ENCODE measurements at places on chromosomes 2 and 18.

GRCh38 chr18:63553081-63553480 is 10.9 kb downstream of the SERPINB12 start:
- no peak for DNase-seq

GRCh38 chr18:45664824-45665763 is 49.8 kb downstream of the SLC14A2 start:
- no peak for DNase-seq

GRCh38 chr2:8628179-8628865 is 53.5 kb upstream of the ID2 start:
- no peak for DNase-seq

- no peak for DNase-seq
Observed at GRCh38 chr2:239300871-239301735, 99.7 kb downstream of the HDAC4 start.

DNA sequence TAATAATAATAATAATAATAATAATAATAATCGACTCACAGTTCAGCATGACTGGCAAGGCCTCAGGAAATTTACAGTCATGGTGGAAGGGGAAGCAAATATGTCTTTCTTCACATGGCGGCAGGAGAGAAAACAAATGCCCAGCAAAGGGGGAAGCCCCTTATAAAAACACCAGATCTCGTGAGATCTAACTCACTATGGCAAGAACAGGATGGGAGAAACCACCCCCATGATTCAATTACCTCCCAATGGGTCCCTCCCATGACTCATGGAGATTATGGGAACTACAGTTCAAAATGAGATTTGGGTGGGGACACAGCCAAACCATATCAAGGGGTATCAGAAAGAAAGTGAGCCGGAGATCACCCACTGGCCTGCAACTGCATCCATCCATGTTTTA is 40.5 kb upstream of the PAPOLG start:
- DNase-seq: no peak

- DNase-seq: no peak
Observed at GRCh38 chr2:227720680-227721079, 2.9 kb upstream of the SLC19A3 start.

GRCh38 chr2:127591221-127591923 is 54.6 kb upstream of the GPR17 start:
- DNase-seq: no peak

DNA sequence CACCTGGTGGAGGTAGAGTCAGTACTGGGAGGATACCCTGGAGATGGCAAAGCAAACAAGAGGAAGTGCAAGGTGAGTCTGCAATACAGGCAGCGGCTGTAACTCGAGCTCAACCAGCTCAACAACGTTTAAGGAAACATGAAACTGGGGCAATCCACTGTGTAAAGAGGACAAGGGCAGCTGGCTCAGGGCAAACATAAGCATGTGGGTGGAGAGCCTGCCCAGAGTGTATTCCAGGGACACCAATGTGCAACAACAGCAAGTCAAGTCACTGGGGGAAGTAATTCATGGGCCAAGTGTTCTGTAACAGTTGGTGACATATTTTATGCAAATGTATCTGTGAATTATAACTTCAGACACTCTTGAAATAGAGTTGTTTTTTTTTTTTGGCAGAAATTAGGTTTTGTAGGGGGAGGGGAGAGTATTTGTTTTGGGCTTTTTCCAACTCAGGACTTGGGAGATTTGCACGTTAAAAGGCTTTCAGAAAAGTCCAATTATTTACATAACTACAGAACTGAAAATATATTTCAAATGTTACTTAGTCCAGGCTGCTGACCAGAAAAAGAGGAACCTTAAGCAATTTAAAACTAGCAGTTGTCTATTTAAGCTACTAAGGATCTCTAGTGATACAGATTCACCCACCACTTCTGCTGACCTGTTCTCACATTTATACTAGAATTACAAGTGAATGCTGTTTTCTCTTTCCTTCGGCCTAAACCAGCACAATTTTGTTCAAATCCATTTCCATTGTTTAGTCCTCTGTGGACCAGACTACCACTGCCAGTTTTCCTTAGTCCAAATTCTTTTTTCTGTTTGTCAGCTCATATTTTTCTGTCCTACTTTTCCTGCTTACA is 18.6 kb downstream of the NRXN1 start:
- no peak for DNase-seq

DNA sequence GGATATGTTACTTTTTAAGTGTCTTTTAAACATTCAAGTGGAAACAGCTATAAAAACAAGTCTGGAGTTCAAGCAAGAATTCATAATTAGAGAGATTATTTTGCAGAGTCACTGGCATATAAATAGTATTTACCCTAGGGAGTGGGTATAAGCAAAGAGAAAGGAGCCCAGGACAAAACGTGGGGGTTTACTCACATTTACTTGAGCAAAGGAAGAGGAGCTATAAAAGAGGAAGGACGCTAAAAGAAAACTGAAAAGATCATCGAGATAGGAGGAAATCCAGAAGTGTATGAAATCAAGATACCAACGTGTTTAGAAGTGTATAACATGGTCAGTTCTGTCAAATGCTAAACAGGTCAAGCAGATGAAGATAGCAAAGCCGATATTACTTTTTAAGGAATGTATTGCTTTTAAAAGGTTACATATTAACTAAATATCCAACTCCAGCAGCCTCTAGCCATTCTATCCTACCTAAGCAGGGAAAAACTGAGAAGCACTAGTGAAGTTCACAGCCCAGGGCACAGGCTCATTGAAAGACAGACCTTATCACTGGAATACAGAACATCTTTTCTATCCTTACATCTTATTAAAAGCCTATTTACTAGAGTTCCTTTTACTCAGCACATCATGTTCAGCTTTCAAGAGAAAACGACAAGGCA is 8.6 kb downstream of the KANSL1L start:
- no peak for DNase-seq

- DNase-seq: no peak
Observed at GRCh38 chr18:23468753-23469459, 15.8 kb downstream of the RIOK3 start.

GRCh38 chr2:127640082-127641072 is 5.6 kb upstream of the GPR17 start:
- no peak for DNase-seq

DNA sequence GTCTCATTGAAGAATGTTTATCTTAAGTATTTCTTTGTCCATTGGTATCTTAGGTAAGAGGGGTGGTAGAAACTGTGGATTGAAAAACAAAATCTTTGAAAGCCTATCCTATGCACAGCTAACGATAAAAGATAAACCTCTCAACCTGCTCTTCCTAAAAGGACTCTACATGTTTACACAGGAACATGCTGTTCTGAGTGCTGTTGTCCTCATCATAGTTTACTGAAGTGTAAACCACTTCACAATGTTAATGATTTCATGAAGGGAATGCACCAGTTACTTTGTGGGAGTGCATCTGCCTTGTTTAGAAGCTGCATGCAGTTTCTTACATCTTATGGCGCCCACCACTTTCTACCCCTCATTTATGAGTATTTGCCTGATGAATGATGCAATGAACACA is 1.2 kb downstream of the ACMSD start:
- no peak for DNase-seq

DNA sequence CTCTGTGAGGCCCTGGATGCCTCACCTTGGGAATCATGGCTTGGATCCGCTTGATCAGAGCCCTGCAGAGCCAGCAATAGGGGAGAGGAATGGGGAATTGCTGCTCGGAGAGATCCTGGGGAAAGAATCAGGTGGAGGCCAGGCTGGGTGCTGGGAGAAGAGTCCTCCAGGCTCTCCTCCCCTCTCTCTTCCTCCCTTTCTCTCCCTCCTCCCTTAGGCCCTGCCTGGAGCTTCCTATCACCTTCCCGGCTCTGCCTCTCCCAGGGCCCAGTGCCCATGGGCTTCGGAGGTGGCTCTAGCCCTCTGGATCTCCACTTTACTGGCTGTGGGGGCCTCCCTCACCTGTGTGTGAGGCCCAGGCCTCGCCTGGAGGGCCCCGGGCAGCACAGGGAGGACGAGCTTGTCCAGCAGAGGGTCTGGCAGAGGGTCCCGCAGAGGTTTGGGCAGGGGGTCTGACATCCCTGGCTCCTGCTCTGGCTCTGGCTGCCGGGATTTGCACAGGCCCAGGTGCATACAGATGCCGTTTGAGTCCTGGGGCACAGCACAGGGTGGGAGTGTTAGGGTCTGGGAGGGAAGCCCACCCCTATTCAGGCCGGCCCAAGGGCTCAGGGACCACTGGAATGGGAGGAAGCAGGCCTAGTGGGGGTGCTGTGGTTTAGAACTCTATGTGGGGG is 2.6 kb downstream of the SFTPB start:
- DNase-seq: no peak

GRCh38 chr2:118309946-118310680 is 221.8 kb downstream of the INSIG2 start:
- no peak for DNase-seq

DNA sequence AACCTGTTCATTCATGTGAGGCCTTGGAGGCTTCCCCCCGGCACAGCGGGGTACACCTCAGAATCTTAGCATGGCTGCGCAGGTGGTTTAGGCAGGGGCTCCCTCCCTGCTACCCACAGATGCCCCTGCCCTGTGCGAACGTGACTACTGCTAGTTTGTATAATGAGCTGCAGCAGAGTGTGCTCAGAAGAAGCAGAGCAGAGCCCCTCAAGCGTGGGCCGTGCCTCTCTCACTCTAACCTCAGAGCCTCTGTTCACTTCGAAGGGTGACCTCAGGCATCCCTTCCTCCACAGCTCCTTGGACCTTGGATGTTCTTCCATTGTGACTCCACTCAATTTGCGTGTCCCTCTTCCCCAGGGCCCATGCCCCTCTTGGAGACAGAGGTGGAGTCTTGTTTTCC is 161.6 kb downstream of the CTIF start:
- DNase-seq: no peak

GRCh38 chr2:196403471-196403870 is 232.1 kb upstream of the STK17B start:
- no peak for DNase-seq

DNA sequence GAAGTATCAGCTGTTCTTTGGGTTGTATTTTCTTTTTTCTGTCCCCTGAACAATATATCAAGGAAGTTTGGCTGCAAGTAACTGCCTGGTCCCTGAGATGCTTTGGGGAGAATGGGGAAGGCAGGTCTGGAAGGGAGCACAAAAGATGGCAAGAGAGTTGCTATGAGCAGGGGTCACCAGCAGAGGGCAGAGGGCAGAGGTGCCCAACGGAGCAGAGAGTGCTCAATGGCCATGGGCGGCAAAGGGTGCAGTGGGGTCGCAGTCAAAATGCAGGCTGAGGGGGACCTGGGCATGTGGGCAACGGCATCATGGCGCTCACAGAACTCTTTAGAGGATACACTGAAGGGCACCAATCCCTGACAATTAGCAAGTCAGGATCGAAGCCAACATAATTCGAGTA is 107.7 kb upstream of the ATP8B1 start:
- no peak for DNase-seq

- DNase-seq: no peak
Observed at GRCh38 chr2:12824351-12824777, 107.6 kb downstream of the TRIB2 start.

DNA sequence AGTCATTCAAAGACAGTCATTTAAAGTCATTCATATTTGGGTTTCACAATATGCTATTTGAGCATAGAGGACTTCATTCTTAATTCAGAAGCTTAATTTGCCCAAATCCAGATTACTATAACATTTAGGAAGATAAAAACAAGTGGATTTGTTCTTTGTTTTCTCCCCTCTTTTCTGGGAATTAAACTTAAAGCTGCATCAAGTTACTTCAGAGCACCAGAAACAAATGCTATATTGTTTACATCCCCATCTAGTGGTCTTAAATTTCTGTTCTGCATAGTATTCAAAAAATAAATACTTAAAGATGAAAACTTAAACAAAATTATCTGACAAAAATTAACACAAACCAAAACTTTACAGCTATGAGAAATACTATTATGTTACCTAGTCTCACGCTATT is 34.7 kb upstream of the MARCHF7 start:
- no peak for DNase-seq

DNA sequence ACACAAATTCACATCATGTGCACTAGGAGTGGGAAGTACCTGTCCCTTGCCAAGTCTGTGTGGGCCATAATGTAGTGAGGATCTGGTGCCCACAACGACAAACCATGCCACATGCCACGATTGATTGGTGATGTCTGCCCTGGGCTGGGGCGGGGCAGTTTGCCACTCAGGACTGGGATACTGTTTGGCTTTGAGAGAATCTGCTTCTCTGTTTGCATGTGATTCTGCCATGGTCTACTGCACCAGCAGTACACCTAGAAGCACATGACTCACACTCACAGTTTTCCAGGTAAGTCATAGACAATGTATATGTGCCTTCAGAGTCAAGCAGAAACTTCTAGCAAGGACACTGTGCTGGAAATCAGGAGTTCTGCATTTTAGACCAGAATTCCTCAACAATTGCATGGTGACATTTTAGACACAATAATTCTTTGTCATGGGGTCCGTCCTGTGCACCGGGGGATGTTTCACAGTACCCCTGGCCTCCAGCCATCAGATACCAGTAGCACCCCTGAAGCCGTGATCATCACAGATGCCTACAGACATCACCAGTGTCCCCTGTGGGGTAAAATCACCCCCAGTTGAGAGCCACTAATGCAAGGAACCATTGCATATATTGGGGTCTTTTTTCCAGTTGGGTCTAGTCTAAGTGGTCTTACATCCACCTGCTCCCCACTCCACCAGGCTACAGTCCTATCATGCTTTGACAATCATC is 278.3 kb downstream of the EIPR1 start:
- no peak for DNase-seq

DNA sequence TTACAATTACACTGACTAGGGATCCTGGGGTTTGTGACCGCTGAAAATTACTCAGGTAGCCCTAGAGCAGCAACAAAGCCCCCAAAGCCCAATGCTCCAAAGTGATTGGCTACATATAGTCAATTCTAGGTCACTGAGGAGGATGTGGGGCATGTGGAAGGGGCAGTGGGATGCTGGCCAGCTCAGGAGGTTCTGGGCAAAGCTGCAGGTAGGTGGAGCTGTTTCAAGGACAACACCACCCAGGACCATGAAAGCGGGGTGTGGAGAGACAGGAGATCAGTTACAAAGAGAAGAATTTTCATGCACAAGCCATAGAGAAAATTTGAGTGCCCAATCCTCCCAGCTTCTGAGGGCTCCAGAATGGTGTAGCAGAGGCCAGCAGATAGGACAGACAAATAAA is 75.0 kb upstream of the CCDC85A start:
- no peak for DNase-seq

DNA sequence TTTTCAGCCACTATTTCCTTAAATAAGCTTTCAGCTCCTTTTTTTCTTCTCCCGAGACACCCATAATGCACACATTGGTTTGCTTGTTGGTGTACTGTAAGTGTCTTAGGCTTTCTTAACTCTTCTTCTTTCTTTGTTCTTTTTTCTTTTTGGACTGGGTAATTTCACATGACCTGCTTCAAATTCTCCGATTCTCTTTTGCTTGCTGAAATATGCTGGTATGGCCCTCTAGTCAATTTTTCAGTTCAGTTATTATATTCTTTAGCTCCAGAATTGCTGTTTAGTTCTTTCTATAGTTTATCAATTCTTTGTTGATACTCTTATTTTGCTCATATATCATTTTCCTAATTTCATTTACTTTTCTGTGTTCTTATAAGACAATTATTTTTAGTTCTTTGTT is 15.3 kb downstream of the FASTKD2 start:
- no peak for DNase-seq

DNA sequence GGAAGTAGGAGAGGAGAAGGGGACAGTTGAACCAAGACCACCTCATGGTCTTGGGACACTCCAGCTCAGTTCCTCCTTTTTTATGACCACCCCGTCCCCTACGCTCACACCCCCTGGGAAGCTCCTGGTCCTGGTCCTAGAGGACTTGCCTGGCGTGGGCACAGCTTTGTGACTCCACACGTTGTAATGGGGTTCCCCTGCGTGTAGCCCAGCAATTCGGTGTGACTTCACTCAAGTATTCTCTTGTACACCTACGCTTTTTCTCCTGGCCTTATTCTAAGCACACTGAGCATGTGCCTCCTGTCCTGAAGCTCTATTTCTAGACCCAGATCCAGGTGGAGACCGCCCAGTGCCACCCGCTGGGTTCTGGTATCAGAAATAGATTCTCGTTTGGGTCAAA is 36.1 kb upstream of the B3GNT7 start:
- DNase-seq: no peak
